ENCODE measurements at places on chromosomes 2 and 18.

DNA sequence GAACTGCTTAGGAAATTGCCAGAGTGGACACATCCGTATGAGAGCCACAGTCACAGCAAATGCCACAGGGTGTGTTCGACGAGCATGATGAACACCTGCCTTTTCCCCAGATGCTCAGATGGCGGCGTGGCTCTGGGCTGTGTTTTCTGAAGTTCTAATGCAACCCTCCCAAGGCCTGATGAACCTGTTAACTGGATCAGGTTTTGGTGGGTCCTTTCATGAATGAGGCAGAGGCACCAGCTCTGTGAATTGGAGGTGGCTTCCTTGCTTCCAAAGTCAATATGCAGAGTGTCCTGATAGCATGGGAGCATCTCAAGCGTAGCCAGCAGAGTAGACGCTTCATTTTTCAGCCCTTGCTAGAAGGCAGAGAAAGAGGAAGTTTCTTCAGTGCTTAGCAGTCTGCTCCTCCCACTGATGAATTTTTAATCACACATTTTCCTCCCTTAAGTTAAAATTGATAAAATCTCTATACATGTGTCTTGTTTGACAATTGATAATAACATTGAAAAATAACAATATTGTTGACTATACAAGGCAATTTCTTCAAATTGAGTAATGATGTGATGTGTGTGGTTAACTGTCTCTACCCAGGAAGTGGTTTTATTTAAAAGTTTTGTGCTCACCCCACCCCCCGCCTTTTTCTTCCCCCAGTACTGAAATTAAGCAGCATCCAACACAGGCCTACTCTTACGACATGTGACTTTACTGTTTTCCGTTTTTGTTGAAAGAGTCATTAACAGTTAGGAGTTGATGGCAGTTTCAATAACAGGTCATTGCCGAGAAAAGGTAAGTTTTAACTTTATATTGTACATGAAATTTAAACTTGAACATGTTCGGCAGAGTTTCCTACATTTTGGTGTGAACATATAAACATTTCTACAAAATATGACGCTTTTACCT lies at the start of gene ARHGAP15:
Gene ARHGAP15 (plus strand): TSS at position 739 of the 900 bp plus-strand sequence.
- DNase-seq: no peak

- no peak for DNase-seq
Observed at GRCh38 chr2:76870581-76870980, 651.6 kb downstream of the LRRTM4 start.

DNA sequence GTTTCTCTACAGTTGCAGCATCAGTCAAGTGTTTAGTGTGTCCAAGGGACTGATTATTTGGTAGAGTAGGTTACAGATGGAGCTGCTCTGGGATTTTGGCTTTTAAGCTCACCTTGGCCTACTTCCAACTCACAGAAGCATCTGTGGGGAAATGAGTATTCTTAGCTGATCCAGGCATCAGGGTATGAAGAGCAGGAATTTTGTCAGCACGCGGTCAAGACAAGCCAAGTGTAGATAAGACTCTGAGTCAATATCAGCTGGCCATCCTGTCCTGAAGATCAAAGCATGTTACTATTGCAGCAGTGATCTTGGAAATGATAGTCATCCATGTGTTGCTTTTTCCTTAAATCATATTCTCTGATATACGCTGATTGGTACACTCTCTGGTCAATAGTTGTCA lies 24.4 kb downstream of the SERPINB4 start:
- DNase-seq: no peak

DNA sequence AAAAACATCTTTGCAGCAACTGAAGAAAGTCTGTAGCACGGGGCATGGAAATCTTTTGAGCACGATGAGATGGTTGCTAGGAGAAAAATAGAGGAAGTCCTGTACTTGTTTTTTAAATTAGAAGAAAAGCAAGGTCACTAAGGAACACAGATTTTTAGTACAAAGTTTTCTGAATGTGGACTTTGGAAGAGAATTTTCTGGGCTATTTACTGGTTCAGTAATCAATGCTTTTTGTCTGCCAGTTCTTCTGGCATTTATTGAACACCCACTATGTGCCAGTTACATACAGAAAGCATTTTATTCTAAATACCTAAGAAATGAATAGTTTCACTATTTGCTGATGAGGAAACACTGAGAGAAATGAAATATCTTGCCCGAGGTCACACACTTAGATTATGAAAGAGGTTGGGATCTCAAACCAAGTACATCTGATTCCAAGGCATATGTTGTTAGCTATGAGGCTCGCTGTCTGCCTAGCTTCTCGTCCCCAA lies 15.6 kb upstream of the MAP3K20 start:
- no peak for DNase-seq

DNA sequence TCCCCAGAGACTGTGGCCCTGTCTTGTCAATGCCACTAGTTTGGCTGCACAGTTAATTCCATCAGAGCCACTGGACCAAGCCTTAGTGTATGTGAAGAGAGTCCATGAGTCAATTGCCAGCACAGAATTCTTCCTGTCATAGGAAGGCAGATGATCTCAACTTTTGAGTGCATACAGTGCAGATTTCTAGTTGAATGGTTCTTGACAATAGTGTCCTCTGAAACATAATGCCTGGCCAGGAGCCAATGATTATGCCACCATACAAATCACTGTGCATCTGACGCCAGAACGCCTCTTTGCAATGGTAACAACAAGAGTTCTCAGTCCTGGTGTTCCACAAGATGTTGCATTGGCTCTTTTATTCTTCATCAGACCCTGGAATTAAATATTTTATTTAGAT lies 7.1 kb downstream of the NEUROD1 start:
- DNase-seq: peak; percentile 70

GRCh38 chr2:107648781-107649404 lies 177.8 kb upstream of the RGPD4 start:
- DNase-seq: no peak

GRCh38 chr2:46198164-46198883 lies 98.9 kb upstream of the EPAS1 start:
- DNase-seq: no peak

- DNase-seq: no peak
Observed at GRCh38 chr18:76264198-76264875, 230.7 kb downstream of the ZNF516 start.

DNA sequence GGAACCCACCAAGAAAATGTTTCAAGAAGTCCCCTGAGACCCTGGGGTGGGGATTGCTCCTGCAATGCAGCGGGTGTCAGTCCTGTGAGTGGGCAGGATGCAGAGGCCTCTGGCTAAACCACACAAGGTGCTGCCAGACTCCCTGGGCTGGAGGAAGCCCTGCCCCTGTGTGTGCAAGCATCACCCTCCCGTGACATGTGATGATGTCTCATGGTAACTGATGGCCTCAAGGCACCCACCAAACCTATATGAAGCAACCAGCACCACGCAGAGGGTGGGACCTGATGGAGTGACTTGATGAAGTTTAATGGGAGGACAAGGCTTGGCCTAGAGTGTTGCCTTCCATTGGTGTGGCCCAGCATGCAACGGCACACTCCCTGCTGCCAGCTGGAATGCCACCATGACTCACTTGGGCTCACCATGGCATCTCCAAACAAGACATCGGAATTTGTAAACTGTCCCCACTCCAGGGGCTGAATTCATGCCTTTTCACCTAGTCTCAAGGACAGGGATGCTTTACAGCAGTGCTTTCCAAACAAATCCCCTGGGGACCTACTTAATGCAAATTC lies 8.7 kb upstream of the SLC14A1 start:
- no peak for DNase-seq

DNA sequence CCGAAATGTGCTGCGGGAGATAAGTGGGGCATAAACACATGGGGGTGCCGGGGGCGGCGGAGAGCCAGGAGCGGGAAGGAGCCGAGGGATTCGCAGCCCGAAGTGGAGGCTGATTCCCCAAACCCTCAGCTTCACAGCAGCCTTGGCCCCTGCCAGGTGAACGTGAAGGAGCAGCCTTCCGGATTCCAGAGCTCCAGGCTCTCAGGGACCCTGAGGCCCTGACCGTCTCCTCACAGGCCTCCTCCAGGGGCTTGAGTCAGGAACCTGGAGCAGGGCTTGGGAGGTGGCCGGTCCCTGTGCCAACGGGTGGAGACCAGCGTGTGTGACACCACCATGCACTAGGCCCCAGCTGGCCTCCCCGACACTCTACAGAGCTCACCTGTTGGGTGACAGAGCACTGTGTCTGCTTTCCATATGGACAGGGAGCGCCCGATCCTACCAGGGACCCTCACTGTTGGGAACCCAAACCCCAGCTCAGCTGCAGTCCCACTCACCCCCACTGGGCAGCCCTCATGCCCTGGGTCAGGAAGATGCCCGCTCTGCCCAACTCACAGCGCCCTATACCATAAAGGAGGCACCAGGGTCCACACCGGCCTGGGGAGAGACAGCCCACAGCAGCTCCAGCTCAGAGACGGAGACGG lies 117.6 kb upstream of the OTOS start:
- DNase-seq: no peak

- no peak for DNase-seq
Observed at GRCh38 chr18:69845593-69846506, 101.8 kb downstream of the CD226 start.

GRCh38 chr2:81706856-81707255 lies 1402.3 kb upstream of the LRRTM1 start:
- DNase-seq: no peak

DNA sequence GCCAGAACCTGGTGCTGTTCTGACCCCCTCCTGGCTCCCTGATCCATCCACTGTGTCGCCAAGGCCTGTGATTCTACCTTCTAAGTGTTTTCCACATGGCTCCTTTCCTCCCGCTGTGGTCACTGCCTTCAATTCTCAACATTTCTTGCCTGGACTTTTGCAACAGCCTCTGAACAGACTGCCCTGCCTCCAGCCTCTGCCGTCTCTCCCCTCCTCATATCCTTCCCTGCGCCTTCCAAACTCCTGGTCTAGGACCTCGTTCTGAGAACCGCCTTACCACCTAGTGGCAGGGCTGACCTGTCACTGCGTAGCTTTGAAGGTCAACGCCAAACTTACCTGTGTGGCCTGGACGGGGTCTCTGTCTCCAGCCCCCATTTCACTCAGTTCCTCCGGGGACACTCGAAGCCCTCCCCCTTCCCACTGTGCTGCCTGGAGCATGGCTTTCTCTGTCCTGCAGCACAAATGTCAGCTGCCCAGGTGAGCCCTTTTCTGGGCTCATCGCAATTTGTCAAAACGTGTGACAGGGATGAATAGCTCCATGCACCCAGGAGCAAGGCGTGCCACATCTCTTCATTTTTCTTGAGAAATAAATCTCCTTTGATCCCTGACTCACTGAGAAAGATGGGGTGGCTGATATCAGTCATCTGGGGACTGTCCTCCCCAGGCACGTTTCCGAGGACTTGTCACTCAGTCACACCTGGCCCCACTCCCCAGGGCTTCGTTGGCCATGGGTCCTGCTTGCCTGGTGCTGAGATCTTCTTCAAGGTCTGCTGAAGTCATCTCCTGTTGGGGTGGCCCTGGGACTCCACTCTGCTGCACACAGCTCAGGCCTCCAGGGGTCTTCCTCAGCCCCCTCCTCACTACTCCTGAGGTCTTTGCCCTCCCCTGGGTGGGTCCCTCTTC lies 46.7 kb downstream of the LDLRAD4 start:
- no peak for DNase-seq

- DNase-seq: no peak
Observed at GRCh38 chr2:222972420-222972819, 79.6 kb upstream of the KCNE4 start.

- no peak for DNase-seq
Observed at GRCh38 chr2:104384961-104385360, 469.0 kb upstream of the POU3F3 start.

DNA sequence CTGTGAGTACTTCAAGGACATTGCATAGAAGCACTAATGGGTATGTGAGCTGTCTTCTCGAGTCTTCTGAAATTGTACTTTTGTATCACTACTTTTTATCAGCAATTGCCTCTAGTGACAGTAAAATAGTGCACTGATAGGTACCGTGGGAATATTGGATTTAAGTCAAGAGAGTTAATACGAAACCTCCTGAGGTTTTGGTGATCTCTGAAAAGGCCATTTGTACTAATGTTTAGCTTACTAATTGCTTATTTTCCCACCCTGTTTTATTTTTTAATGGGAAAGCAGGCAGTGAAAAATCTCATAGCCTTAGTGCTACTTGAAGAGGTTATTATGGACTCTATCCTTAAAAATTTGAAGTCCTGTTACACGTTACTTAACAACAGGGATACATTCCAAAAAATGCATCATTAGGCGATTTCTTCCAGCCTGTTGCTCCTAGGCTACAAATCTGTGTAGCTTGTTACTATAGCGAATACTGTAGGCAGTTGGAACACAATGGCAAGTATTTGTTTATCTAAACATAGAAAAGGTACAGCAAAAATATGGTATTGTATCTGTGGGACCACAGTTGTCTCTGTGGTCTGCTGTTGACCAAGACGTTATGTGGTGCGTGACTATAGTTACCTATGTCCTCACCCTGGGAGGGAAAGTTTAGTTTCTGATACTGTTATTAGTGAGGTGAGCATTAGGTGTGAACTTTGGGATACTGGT lies 65.9 kb downstream of the CAB39 start:
- no peak for DNase-seq

DNA sequence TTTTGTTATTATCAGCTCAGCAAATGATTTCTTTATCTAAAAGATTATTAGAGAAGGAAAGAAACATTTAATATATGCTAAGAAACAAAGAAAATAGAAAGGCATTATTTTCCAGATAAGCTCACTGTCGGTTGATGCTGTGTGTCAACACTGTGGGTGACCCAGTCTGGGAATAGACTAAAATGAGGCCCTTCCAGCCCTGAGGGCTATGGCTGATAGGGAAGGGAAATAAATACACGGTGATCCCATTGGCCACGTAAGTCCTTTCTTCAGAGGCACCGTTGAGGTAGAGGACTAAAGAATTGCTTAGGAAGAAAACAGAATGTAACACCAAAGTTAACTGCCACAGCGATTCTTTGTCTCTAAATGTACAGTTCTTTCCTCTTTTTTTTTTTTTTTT lies 1.8 kb downstream of the ABCB11 start:
- no peak for DNase-seq

DNA sequence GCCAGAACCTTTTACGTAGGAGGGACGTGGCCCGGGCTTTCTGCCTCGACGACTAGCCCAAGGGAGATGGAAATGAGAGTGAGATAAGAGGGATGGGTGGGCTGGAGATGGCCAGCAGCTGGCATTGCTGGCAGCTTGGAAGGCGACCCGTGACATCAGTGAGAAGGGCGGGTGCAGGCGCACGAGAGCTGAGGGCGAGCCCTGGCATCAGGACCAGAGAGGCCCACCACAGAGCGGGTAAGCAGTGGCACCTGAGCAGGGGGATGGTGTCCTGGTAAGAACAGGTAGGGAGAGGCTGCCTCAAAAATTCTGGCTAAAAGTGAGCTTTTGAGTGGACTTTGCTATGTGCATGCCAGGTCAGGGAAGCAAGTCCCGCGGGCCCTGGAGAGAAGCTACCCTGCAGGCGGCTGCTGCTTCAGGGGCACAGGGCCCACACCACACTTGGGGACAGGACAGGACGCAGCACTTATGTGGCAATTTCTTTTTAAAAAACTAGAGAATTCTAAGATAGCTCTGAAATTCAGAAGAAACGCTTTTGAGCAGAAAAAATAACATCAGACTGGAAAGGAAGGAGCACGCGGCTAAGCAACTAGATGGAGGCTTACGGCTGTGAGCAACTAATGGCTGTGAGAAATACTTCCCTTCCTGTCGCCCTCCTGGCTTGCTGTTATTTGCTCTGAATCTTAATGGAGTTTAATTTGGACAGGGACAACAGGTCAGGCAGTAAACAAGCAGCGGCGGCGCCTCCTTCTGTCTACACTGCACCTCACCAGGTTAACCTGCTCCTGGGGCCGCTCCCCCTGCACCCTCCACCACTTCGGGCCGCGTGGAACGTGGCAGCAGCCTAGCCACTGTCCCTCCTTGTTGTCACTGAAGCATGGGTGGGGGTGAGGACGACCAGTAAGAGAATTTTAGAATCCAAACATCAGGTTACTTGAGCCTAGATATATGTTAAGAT lies 20.5 kb downstream of the THAP4 start:
- no peak for DNase-seq
